ENCODE measurements at places on chromosomes 4 and X. TPM values are rescaled to one million over a fixed set of nuclear protein-coding genes. Genes with fewer than 3 reads are reported as not detected.

The RNF128 gene
- total RNA-seq, result 6.3 TPM

DNA sequence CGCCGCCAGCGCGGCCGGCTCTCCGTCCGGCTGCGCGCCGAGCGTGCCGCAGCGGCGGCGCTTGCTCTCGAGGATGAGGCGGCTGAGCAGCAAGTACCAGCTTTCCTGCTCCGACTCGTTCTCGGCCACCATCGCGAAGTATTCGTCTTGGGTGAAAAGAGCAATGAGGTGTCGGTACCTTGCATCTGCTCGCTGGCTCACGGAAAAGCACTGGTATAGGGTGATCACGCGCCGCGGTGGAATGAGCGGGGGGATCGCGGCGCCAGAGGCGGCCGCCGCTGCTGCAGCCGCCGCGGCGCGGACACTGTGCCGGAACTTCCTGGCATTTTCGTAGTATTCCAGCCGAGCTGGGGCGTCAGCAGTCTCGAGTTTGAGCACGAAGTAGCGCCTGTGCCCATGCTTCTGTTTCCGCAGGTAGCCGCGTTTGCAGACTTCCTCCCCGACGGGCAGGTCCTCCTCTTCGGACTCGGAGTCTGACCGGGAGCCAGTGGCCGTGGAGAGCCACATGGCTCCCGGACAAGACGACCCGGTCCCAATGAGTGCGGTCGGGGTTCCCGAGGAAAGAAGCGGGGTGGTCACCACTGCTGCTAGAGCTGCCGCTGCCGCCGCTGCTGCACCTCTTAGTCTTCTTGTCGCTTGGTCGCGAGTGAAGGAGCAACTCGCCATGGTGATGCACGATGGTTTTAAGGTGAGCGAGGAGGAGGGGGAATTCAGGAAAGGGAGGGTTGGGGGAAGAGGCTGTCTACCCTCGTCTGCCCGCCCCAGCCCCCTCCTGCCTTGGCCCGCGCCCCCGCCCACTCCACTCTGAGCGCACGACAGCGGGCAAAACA is 469 bp downstream of the IRS4 start:
- DNase-seq, result no peak

DNA sequence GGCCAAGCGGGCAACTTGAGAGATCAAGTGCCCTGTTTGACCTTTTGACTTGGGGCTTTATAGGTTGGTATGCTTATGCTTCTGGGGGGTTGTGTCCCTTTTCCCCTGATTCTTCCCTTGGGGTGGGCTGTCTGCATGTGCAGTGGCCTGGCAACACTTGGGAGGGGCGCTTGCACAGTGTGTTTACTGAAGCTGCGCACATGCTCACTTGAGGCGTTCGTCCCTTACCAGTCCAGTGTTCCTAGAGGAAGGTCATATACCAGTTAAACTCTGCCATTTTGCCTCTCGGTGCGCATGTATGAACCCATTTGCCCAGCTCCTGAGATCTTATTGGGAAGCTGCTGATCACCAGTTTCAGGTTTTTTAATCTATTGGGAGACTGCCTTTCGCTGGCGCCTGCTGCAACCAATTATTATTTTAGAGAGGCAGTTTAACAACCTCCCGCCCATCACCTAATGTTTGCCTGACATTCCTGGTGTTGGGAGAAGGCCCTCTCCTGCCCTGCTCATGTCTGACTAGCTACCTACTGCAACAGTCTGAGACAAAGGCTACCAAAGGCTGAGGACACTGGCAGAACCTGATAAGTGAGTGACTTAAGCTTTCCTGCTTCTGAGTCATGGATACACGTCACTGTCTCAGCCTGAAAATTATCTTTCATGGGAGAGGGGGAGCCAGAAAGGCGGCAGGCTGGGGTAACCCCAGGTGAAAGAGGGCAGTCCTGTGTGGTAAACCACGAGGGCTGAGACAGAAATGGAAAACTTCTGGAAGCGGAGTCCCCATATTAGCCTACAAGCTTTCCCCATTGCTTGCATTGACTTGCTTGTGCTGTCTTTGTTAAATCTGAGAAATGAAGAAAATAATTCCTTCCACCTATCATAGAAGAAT is 97.6 kb downstream of the CPE start:
- no peak for DNase-seq

GRCh38 chrX:57918750-57919436 is 8.6 kb upstream of the ZXDA start:
- DNase-seq, result no peak

DNA sequence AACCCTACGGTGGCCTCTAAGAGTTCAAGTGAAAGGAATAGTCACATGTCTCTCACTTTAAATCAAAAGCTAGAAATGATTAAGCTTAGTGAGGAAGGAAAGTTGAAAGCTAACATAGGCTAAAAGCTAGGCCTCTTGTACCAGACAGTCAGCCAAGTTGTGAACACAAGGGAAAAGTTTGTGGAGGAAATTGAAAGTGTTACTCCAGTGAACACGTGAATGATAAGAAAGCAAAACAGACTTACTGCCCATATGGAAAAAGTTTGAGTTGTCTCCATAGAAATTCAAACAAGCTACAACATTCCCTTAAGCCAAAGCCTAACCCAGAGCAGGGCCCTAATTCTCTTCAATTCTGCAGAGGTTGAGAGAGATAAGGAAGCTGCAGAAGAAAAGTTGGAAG is 51.5 kb upstream of the RAB9B start:
- no peak for DNase-seq

- no peak for DNase-seq
Observed at GRCh38 chr4:136967069-136967468, 565.2 kb downstream of the PCDH18 start.

- no peak for DNase-seq
Observed at GRCh38 chr4:73055241-73055897, 14.1 kb downstream of the COX18 start.

The KLKB1 gene
- not detected for total RNA-seq

DNA sequence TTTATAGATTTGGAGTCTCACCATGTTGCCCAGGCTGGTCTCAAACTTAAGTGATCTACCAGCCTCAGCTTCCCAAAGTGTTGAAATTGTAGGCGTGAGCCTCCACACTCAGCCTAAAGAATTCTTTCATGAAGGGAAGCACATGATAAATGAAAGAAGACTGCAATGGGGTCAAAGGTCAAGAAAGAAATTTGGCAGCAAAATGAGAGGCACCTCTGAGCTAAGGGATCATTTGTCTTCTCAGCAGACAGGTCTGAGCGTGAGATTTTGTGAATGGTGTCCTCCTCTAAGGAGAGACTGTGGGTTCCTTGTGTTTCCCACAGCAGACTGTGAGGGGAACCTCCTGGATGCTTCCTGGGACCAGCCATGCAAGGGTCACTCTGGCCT is 57.5 kb upstream of the EGFL6 start:
- DNase-seq, result no peak

DNA sequence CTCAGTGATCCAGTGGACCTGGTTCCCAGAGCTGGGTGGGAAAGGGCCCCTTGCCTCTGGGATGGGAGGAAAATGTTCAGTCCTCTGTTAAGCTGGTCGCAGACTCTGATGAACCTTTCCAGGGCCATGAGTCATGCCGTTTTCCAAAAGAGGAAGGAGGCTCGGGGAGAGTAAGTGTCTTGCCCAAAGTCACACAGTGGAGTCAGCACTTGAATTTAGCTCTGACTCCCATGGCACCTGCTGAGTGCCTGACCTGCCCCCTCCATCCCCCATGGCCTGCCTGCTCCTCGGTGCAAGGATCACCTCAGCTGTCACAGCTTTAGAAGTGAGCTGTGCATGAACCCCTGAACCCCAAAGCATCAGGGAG is 14.0 kb upstream of the KIAA0232 start:
- peak; percentile 46 for DNase-seq

DNA sequence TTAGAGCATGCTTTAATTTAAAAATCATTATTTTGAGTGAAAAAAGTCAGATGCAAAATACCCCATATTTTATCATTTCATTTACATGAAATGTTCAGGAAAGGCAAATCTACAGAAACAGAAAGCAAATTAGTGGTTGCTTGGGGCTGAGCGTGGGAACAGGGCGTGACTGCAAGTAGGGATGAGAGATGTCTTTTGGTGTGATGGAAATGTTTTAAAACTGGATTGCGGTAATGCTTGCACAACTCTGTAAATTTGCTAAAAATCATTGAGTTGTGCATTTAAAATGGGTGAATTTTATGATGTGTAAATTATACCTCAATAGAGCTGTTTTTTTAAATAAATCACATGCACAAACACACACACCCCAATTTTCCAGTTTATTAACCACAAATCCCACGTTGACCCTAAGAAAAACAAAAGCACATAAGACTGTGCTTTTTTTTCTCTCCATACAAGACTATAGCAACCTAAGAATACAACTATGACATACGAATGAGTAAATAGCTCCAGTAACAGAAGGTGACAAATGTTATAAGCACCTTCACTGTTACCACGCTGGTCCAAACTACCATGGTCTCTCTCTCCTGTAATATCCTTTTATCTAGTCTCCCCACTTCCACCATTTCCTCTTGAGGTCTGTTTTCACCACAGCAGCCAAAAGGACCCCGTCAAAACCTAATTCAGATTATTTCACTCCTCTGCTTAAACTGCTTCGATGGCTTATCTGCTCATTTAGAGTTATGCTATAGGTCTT is 37.2 kb downstream of the FRMD7 start:
- DNase-seq, result no peak

DNA sequence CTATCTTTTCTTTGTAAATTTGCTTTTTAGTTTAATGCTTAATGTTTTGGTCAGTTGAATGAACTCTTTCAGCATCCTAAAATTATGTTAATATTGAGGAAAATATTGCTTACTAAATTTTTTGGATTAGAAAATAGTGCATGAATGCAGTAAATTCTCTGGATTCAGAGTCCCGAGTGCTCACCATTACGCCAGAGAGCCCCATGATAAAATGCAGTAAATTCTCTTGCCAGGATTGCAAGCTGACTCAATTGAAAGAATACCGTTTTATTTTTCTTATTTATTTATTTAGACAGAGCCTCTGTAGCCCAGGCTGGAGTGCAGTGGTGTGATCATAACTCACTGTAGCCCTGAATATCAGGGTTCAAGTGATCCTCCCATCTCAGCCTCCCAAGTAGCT is 60.9 kb upstream of the ENPEP start:
- DNase-seq, result no peak

The ARHGAP36 gene
- not detected for total RNA-seq

GRCh38 chr4:4872314-4872903 is 12.9 kb downstream of the MSX1 start:
- DNase-seq, result no peak

The SH2D1A gene
- total RNA-seq, result 11.0 TPM

GRCh38 chrX:27057883-27058282 is 405.3 kb downstream of the PPP4R3C start:
- no peak for DNase-seq

- peak; percentile 44 for DNase-seq
Observed at GRCh38 chr4:44663539-44664263, 12.3 kb upstream of the YIPF7 start.

DNA sequence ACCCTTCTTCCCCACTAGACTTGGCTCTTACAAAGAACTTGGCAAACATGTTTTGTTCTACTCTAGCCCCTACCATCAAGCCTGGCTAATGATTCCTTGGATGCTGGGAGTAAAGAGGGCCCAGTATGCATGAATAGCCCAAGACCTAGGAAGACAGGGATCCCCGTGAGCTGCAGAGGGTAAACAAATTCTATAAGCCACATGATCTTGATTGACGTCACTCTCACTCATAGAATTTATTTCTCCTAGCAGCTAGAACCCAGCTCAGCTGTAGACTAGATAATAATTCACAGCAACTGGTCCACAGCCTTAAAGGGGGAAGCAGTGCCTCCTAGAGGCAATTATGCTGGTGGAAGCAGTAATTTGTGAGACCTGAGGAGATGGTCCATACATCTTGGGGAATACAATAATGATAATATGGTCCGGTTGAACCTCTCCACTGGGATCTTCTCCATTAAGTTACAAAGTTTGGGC is 16.1 kb upstream of the USO1 start:
- no peak for DNase-seq

Measured in upper lobe of left lung (tissue), 6 donors.